ENCODE measurements at places on chromosomes 4 and X.

DNA sequence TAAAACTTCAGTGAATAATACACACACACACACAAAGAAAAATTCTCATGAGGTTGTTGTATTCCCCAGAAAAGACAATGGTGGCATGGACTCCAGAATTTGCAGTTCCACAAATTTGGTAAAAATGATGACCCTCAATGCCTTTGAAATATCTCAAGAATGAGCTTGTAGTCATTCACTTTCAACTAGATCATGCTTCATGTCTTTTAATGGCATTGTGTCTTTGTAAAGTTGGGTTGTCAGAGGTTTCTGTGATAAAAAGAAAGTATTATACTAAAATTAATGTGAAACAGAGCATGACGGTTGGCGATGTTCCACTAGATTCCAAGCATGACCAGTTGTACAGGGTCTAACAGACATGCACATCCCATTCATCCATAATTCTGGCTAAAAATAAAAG lies 685.0 kb upstream of the FRG1 start:
- no peak for DNase-seq

DNA sequence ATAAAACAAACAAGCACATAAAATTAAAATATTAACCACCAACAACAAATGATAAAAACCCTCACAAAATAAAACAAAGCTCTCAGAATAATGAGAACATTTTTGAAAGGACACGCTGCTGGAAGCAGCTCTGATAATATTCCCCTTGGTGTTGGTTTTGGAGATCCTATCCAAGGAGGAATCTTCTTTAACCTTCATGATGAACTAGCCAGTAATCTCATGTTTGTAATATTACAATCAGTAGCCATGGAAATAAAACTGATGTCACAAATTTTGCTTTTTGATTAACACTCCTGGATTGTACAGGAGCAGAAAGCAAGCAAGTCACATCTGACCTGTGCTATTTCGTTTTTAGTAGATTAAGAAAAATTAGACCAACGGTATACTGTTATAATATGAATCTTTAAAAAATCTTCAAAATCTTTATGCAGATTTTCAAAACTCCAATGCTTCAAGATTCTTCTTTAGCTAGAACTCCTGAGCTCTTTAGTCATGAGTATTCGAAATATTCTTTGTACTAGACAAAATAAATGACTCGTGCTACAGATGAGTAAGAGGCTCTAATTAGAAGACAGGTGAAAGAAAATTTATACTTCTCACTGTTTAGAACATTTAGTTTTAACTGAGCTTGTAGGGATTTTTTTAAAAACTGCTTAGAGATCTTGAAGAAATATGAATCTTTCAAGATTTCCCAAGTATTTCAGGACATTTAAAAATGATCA lies 154.1 kb downstream of the RASL11B start:
- DNase-seq = no peak

DNA sequence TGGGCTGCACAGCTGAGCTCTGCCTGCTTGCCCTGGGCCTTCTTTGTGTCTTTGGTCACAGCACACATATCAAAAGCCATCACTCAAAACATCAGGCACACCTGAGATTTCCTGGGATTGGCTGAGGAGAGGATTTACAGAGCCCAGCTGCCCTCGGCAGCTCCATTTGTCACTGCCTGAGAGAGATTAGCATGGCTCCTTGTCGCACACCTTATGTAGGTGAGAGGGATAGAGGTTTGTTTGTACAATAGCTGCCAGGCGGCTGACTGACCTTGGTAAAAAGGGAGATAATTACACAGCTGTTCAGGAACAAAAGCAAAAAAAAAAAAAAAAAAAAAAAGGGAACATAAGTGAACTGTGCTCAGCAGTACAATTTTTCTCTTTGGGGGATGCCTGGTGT lies 63.2 kb downstream of the MGST2 start:
- no peak for DNase-seq

GRCh38 chr4:105707782-105708180 lies 708 bp downstream of the INTS12 start:
- DNase-seq = no peak

GRCh38 chrX:54171527-54172250 lies 11.4 kb downstream of the FAM120C start:
- DNase-seq = no peak

DNA sequence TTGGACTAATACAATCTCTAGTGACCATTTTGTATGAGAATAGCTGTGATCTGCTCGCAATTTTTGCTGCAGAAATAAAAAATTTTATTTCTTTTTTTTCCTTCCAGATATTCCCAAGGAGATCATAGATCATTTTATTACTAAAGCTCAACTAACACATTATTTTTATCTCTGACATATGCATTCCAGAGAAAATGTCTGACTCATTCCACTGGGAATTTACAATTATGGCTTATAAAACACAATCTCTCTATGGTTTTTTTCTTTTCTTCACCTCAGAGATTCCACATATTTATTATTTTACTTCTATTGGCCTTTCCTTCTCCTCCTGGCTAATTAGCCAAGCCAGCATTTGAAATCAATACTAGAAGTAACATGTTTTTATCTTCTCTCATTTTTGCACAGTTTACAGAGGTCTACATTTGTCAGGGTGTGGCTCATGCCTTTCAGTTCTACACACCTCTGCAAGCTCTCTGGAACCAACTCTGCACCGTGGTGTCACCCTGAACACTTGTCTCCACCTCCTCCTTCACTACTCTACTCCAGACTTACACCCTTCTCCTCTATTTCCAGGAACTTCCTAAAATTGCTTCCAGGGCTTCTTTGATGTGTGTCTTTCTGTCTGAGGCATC lies 59.8 kb upstream of the GPM6A start:
- DNase-seq = no peak

DNA sequence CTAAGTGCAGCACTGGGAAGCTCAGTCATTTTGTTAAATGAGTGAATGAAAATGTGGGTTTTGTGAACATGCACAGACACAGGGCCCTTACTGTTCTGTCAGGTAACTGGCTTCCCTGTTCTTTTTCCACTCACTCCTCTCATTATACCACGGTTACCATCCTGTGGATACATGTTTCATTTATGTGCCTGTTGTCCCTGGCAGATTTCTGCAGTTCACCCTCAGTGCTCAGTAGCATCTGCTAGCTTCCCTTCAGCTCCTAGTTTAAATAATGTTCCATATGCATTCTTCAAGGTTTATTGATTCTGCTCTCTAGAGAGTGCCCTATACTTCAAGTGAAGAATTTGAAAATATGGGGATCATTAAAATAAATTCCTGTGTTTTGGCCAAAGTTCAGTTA lies 1634.3 kb upstream of the ADGRL3 start:
- DNase-seq = no peak

GRCh38 chr4:67871867-67872266 lies 11.9 kb downstream of the TMPRSS11D start:
- no peak for DNase-seq

DNA sequence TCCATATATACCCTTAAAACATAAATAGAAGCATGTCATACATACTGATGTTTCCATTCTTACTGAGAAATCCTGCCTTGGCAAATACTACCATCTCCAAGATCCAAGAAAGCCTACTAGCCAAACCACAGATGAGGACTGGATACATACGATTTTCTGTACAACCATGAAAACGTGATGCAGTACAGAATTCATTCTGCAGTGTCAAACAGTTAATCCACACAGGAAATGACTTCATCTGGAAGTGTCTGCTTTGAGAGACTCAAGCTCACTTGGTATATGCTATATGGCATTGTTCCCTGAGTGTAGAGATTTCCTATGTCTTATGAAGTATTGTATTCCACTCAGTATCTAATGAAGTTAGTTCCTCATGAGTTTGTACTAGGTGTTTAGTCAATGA lies 94.3 kb downstream of the CT47B1 start:
- DNase-seq = no peak

- DNase-seq = no peak
Observed at GRCh38 chr4:139461022-139461628, 7.2 kb downstream of the RAB33B start.

DNA sequence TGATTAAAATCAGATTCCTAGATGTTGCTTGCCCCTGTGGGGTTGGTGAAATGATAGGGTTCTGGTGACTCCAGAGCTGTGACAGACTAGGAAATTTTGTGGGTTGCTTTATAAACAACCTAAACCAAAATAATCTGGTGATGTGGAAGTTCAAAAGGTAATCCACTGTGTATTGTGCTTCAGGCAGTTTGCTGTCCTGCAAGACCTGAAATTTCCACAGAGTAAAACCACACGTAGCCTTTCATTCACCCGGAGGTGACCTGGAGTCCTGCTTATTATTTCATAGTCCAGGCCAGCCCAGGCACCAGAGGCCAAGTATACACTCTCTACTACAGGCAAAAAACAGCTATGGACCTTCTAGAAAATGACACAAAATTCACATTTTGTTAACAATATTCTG lies 114.6 kb upstream of the CBR4 start:
- DNase-seq = no peak

GRCh38 chrX:378443-378842 lies 8.3 kb downstream of the PPP2R3B start:
- peak; percentile 1 for DNase-seq

- DNase-seq = peak; percentile 72
Observed at GRCh38 chrX:74536152-74536831, 78.1 kb downstream of the RLIM start.

DNA sequence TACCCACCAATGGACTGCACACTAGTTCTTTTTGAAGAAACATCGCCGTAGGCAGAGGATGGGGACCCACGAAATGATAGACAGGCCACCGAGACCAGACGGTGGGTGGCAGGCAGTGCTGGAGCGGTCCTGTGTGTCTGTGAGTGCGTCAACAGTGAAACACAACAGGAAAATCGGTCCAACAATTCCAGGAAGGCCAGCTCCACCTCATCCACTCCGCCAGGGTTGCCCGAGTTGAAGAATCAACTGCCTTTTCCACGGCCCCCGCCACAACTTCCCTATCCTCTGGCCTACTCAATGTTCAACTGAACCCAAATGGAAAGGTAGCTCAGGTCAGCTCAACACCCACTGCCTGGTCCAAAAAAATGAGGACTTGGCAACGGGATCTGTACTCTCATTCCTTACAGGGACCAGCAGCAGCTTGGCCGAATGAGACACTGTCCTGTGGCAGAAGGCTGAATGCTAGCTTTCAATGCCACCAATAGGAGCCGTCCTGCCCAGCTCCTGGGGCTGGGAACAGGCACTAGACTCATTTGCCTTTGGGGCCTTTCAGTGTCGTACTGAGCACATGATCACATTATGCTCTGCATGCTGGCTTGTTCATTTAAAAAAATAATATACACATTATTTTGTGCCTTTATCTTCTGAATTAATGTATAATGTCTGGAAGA lies 43.5 kb downstream of the MID1 start:
- DNase-seq = no peak

DNA sequence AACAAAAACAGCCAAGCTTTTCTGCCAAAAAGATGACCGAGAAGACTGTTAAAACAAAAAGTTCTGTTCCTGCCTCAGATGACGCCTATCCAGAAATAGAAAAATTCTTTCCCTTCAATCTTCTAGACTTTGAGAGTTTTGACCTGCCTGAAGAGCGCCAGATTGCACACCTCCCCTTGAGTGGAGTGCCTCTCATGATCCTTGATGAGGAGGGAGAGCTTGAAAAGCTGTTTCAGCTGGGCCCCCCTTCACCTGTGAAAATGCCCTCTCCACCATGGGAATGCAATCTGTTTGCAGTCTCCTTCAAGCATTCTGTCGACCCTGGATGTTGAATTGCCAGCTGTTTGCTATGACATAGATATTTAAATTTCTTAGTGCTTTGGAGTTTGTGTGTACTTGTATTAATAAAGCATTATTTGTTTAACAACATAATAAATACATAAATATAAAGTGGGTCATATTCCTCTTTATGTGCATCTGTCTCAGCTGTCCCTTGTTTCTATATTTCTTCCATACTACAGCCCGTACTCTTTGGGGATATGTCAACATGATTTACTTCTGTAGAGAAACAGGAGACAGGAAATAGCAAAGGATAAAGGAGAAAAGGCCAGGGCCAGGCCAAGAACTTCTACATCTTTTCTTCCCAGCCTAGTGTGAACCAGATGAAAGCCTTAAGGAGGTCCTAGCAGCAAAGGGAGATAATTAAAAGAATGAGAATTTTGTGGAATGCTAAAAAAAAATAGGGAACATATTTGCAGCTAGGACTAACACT lies 667 bp downstream of the PTTG2 start:
- no peak for DNase-seq

DNA sequence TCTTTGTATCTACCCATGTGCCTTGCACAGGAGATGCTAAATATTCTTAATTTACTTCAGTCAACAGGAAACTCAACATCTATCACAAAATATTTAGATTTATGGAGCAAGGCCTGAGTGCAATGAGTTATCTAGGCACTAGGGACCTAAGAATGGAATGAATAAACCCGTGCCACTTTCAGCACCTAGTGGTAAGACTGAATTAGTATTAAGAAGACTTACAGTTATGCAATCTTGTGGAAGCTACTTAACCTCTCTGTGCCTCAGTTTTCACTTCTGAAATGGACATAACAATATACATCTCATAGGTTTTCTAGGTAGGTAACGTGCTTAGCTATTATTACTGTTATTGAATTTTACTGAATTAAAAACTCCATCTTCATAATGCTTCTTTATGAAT lies 144.6 kb upstream of the MAP3K15 start:
- DNase-seq = no peak

DNA sequence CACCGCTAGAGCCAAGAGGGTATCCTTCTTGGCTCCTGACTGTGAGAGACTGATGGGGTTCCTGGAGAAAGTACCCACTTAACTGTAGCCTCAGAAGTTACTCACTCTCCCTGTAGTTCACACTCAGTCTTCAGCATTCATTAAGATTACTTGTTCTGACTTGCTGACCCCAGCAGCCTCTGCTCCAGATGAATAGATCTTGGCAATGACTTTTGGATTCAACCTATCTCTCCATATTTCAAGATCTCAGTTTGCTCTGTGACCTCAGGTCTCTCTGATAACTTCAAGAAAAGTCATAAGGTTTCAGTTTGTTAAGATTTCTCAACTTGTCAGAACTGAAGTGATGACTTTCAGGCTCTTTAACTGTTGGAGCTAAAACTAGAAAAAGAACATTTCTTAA lies 825.6 kb downstream of the PCDH7 start:
- no peak for DNase-seq

GRCh38 chrX:78333521-78333920 lies 6.1 kb upstream of the CYSLTR1 start:
- no peak for DNase-seq

- no peak for DNase-seq
Observed at GRCh38 chr4:73308286-73308685, 49.7 kb upstream of the ANKRD17 start.

- no peak for DNase-seq
Observed at GRCh38 chrX:12580548-12580947, 210.7 kb upstream of the PRPS2 start.

DNA sequence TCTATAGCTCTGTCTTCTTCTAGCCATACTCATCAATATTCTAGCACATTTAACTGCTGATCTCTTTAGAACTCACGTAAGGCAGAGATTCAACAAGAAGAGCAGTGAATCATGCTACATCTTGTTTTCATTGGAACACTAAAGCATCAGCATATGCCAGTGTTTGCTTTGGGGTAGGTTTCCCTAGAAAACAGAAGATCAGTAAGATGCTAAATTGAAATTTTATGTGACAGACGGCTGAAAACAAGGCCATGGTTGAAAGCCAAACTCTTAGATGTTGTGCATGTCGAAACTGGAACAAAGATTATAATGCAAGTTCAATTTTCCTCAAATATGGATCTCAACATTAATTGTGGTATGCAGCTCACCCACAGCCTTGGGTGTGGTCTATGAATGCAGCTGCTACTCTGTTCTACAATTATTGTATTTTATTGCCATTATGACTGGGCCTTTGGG lies 107.6 kb downstream of the PDLIM5 start:
- no peak for DNase-seq

GRCh38 chr4:168854350-168854921 lies 155.6 kb downstream of the CBR4 start:
- no peak for DNase-seq

GRCh38 chrX:137033774-137034507 lies at the start of gene GPR101:
Gene GPR101 (minus strand): TSS chrX:137033995. CDS start chrX:137031674, 2,321 bp downstream.
- no peak for DNase-seq

Measured in mucosa of descending colon (tissue), 3 donors.